ENCODE measurements at places on chromosomes 1 and 21.

GRCh38 chr1:183636334-183636682 is 725 bp upstream of the ARPC5 start:
- DNase-seq: no peak

DNA sequence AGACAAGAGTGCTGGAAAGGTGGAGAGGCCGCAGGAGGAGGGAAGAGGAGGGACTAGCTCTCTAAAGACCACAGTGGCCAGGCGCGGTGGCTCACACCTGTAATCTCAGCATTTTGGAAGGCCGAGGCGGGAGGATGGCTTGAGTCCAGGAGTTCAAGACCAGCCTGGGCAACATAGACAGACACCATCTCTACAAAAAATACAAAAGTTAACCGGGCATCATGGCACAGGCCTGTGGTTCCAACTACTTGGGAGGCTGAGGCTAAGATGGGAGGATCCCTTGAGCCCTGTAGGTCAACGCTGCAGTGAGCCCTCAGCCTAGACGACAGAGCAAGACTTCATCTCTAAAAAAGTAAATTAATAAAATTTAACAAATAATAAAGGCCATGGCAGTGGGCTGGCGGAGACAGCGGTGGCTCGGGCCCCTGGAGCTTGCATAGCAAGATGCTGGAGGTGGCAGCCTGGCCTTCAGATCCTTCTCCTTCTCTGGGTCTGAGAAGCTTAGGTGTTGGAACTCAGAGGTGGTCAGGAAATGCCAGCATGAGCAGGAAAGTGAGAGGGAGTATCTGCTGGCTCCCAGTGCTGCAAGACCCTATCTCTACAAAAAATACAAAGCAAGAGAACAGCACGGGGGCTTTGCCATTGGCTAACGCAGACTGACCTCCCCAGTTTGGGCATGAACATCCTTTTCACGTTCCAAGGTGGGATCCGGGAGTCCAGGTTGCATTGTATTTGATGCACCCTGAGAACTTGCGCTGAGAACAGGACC is 10.7 kb downstream of the WNT3A start:
- DNase-seq: no peak

GRCh38 chr1:110125810-110126209 is 13.6 kb downstream of the UBL4B start:
- no peak for DNase-seq

- DNase-seq: no peak
Observed at GRCh38 chr21:34897828-34898227, 151.3 kb downstream of the RUNX1 start.

GRCh38 chr1:59046730-59047157 is 250.2 kb upstream of the FGGY start:
- peak; percentile 21 for DNase-seq

Data from ELR (cell line).